ENCODE measurements at places on chromosomes 1 and 21.

GRCh38 chr1:198185759-198186158 lies 29.0 kb downstream of the NEK7 start:
- no peak for DNase-seq

DNA sequence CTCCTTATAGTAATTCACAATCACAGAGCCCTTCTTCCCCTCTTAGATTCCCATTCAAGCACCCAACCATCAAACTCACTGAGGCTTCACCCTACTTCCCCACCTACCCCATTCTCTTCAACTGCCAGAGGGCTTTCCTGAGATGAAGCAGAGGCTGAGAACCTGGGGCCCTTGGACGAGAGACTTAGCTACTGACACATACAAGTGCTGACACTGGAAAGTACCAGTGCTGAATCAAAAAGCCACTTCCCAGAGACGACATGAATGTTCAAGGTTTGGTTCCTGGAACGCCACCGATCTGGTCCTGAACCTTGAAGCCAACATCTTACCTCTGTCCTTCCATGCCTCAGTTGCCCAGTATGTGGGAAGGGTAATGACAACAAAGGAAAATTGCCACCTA lies 16.6 kb upstream of the RAP1A start:
- no peak for DNase-seq

DNA sequence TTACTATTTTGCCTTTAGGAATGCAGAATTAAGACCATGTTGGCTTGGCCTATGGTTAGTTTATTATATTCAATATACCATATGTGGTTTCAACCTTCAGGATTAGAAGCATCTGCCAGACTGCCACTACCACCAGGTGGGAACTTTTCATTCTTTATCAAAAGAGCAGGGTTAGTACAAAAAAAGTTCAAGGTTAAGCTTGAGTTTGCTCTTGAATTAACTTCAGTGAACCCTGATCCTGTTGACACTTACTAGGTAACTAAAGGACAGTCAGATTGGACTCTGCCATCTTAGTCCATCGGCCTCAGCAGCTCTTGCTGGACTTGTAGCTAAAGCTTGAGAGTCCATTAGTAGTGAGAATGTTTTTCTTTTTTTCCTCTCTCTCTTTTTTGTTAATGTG lies 22.1 kb downstream of the CLIC4 start:
- no peak for DNase-seq

- DNase-seq, result no peak
Measured at GRCh38 chr1:2320006-2320405, 71.3 kb downstream of the MORN1 start.

GRCh38 chr1:214565310-214565709 lies 13.9 kb upstream of the PTPN14 start:
- DNase-seq, result no peak

GRCh38 chr1:218785928-218786327 lies 387.8 kb upstream of the LYPLAL1 start:
- DNase-seq, result no peak

DNA sequence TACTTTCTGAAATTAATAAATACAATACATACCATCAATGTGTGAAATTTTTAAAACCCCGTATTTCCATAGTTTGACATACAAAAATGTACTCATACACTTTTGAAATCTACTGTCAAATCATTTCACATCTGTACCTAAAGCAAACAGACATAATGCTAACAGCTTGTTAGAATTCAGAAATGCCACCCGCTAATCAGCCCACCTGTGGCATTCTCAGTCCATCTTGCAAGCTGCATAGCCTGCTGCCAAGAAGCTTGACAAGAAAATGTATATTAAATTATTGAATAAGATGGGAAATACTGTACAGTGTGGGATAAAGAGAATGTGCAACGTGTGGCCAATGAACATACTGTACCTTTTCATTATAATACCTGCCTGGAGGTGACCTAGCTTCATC lies 55.1 kb downstream of the ZBTB18 start:
- no peak for DNase-seq

DNA sequence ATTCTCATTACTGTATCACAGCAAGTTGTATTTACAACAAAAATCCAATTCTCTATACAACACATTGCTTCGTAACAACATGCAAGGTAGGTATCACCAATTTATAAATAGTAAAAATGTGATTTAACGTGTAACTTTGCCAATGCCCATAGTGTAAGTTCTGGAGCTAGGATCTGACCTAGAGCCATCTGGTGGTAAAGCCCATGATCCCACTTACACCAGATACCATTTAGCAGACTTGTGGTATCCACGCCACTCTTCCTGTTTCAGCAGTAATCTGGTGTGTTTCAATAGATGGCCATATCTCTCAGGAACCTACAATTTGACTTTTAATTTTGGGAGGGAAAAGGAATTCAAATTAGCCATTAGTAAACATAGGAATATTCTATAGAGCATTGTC lies 10.2 kb downstream of the SETSIP start:
- no peak for DNase-seq

DNA sequence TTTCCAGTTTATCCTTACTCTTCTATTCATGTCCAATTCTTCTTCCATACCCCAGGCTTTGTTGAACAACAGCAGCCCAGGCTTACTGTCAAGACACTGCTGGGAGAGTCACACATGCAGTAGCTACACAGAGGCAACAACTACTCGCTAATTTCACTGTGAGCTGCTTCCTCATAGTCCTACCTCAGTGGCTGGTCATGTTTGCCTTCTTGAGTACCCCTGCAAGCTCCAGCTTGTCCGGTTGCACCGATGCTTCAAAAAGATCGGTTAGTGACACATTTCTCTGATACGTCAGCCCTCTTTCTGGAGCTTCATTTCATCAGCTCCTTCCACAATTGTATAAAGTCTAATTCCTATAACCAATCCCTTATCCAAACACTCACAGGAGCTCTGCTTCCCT lies 246.7 kb upstream of the NFIA start:
- DNase-seq, result no peak

GRCh38 chr21:34021726-34022125 lies 51.7 kb upstream of the MRPS6 start:
- no peak for DNase-seq

- DNase-seq, result no peak
Measured at GRCh38 chr1:29133861-29134694, 10.4 kb upstream of the TMEM200B start.

GRCh38 chr1:175192111-175192629 lies 406 bp downstream of the KIAA0040 start:
- peak; percentile 42 for DNase-seq

- peak; percentile 66 for DNase-seq
Measured at GRCh38 chr21:39385299-39386145, 36.6 kb upstream of the HMGN1 start.

DNA sequence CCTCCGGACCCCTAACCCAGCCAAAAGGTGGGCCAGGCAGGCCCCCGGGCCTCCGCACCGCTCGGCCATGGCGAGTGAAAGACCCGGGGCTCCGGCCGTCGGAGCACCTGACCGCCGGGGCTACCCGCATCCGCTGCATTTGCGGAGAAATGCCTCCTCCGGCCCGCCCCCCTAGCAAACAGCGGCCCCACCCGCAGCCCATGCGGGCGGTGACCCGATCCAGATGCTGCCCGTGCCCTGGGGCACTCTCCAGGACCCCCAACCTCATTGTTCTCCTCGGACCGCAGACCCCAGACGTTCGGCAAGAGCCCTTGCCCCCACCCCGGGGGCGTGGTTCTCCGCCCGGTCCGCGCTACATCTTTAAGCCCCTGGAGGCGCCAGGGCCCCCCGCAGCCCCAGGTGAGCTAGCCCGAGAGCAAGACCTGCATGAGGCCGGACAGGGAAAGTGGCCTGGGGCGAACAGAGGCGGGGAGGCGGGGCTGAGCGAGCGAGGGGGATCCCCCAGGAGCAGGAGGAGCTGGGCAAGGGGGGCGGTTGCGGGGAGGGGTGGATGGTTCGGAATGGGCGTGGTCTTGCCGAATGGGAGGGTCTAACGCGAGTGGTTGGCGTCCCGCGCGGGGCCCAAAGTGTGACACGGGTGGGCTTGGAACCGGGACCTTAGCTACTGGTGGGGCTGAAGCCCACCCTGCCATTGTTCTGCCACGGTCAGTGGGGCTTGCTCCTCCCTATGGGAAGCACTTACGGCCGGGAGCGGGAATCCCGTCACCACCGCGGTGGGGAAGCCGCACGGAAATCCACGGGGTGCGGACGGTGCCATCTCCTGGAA lies 6.3 kb upstream of the CRYBG2 start:
- no peak for DNase-seq

GRCh38 chr21:28791595-28792282 lies 200.9 kb downstream of the LTN1 start:
- no peak for DNase-seq

GRCh38 chr1:65265296-65265650 lies 44.1 kb upstream of the DNAJC6 start:
- DNase-seq, result no peak

DNA sequence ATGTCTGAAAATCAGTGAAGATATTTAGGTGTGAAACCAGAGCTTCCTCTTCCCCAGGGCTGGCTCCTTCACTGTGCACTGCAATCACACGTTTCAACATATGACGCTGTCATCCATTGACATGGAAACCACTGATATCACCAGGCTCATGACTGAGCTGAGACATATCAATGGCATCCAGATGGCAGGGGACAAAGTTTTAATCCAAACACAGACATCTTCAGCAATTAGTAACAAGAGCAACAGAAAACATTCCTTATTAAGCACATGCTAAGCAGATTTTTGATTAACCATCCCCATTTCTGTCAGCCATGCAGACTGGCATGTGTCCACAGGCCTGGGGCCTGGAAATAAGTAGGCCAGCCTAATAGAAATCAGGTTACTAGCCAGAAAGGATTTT lies 108.0 kb upstream of the ADAR start:
- no peak for DNase-seq

DNA sequence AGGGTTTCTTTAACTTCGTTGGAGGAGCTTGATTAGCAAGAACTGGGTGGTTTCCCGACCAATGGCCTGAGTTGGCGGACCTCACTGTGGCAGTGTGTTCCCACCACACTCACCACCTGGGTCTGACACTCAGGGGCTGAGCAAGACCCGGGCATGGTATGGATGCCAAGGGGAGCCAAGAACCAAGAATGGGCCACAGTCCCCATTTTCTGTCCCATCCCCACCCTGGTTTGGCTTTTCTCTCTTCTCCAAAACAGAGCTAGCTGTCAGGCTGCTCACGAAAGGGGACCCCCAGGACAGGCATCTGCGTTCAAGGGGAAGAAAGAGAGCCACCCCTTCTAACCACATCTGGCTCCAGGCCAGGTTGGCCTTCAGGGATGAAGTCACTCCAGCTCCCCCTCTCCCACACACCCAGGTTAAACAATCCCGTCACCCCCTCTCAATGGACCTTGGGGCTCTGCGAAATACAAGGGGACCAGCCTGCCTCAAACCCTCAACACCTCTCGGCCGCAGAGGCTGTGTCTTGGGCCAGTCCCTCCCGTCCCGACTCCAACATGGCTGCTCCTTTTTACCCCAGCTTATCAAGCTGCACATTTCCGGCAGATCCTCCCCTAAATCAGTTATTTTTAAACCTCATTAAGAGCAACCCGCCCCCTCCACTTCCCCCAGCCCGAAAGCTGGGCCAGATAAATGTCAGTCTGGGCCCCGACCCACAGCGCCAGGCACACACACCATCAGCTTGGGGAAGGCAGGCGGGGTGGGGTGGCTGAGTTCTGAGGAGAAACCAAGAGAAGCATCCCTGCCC lies 3.4 kb downstream of the TAGLN2 start:
- DNase-seq, result no peak

- DNase-seq, result no peak
Measured at GRCh38 chr1:71494163-71494562, 413.3 kb upstream of the ZRANB2 start.

- no peak for DNase-seq
Measured at GRCh38 chr1:25513666-25514065, 29.7 kb upstream of the LDLRAP1 start.

- no peak for DNase-seq
Measured at GRCh38 chr1:118158924-118159323, 26.1 kb downstream of the SPAG17 start.

DNA sequence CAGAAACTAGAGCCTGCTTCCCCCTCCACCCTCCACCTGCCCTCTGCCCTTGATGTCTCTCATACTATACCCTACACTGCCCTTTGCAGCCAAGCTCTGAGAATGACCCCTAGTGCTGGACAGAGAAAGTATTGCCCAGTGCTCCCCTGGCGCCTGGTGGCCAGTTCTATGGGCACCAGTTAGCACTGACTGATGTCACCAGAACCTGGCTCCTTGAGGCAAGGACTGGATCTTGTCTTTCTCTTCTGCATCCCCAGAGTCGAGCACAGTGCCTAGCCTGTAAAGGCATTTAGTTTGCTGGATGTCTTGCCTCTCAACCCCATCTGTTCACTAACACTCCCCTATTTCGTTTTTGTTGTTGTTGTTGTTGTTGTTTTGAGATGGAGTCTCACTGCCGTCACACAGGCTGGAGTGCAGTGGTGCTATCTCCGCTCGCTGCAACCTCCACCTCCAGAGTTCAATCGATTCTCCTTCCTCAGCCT lies 5.9 kb downstream of the PHLDA3 start:
- DNase-seq, result no peak

DNA sequence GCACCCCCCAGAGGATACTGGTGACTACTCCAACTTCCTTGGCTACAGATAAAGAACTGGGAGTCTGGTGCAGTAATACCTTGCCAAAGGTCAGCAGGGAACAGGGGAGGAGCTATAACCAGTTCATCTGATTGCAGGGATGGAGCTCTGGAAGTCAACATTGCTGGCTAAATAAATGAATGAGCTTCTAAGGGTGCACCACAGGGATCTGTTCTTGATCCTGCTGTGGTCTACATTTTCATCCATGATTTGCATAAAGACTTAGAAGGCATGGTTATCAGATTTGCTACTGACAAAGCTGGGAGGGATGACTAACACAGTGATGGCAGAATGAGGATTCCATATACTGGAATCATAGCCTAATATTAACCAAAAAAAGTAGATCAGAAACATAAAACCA lies 18.3 kb downstream of the PLEKHA6 start:
- DNase-seq, result no peak

GRCh38 chr1:58887059-58887458 lies 103.2 kb upstream of the JUN start:
- DNase-seq, result no peak

DNA sequence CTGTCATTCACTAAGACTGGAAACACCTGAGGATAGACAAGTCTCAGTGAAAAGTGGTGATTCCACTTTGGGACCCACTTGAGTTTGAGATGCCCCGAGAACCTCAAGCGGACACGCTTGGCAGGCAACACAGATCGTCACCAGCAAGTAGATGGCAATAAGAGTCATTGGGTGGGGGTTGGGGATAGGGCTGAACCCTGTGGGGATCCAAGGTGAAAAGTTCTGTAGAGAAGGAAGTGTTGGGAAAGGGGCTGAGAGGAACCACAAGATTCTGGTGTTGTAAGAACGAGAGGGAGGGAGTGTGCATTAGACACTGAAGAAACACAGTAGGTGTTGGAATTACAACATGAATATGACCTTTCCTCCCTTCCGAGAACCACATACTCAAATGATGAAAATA lies 45.4 kb upstream of the TDRD10 start:
- DNase-seq, result no peak

- DNase-seq, result no peak
Measured at GRCh38 chr1:13813398-13814012, 113.5 kb downstream of the PRDM2 start.

DNA sequence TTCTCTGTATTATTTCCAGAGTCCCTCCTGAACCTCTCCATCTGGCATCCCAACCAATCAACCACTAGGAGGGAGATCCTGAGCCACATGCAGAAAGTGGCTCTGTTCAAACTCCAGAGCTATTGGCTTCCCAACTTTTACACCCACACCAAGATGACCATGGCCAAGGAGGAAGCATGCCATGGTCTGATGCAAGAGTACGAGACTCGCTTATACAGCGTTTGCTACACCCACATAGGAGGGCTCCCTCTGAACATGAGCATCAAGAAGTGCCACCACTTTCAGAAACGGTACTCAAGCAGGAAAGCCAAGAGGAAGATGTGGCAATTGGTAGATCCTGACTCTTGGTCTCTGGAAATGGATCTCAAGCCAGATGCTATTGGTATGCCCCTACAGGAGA lies 23.6 kb downstream of the RGSL1 start:
- DNase-seq, result no peak

Measured in NCI-H1092 (cell line).